ENCODE measurements at places on chromosomes 13 and 19.

- DNase-seq: peak; percentile 6
Observed at GRCh38 chr13:38530492-38530891, 156.4 kb upstream of the FREM2 start.

DNA sequence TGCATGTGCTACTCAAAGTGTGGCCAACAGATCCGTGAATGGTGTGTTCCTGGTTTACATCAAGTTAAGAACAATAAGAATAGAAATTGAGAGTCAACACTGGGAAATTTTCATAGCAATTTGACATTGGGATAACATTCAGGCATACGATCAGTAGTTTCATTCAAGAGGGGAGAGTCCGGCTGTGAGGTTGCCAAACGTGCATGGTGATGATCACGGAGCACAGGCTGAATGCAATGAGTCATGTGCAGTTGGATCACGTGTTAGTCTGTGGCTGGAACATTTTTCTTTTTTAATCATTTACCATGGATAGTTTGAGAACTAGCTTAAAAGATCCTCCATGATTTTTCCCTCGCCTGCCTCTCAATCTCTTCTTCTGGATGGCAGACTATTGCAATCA lies 2.5 kb upstream of the DCT start:
- no peak for DNase-seq

DNA sequence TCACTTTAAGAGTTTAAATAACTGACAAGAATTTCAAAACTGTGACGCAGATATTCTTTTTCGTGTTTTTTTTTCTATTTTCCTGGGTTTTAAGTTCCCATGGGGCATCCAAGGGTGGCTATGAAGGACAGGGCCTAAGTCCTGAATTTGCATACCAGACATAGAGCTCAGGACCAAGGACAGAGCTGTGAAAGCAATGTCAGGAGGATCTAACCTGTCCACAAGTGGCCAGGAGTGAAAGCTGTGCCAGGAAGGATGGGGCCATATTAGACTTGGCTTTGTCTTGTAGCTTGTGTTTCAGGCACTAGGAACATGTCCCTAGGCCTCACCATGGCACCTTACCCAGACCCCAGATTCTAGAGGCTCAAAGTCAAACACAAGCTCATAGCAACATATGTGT lies 289.4 kb upstream of the MIR17HG start:
- no peak for DNase-seq

DNA sequence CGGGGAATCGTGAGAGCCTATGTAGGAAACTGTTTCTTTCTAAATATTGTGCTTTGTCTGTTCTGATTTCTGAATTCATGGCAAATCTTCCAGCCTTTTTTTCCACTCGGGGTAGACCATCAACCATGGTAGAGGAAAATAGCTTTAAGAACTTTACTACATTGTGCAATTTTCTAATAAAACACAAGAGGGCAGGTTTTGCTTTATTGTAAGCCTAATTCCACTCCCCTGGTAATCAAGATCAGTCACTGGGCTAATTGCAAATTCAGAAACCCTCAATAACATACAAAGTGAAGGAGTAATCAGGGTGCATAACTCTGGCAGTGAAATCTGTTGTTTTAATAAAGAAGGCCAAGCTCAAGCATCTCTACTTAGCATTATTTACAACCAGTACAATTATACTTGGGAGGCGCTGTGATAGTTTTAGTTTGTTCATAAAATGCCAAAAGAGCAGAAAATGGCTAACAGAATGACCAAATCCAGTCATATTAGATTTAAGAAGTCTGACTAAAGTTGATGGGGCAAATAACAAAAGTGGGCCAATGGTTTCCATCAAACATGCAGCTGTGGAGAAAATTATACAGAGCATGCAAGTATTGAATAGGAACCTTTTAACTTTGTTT lies 43.8 kb downstream of the DCT start:
- peak; percentile 60 for DNase-seq
